Frontal cortex (tissue), 4 donors: ENCODE measurements at places on chromosomes 13 and 19. TPM values are rescaled to one million over a fixed set of nuclear protein-coding genes. Genes with fewer than 3 reads are reported as not detected.

CLEC17A gene
- total RNA-seq: not detected

ACTMAP gene
- total RNA-seq: under 0.01 TPM

RAD23A gene
- 18.3 TPM for total RNA-seq

ZMYM5 gene
- total RNA-seq: 33.0 TPM

LIM2 gene
- not detected for total RNA-seq

OR7A5 gene
- total RNA-seq: not detected

GDF15 gene
- total RNA-seq: not detected

CDX2 gene
- total RNA-seq: not detected

SOX21 gene
- 2.4 TPM for total RNA-seq

MLNR gene
- total RNA-seq: not detected

IGFL4 gene
- total RNA-seq: 0.82 TPM

KLK12 gene
- total RNA-seq: not detected

ATXN8OS gene
- 1.6 TPM for total RNA-seq

SCEL gene
- total RNA-seq: 0.41 TPM

SPACA4 gene
- not detected for total RNA-seq

TEX29 gene
- not detected for total RNA-seq

BSPH1 gene
- not detected for total RNA-seq

HIPK4 gene
- not detected for total RNA-seq

CACNA1A gene
- 39.5 TPM for total RNA-seq

CYP2F1 gene
- total RNA-seq: not detected

OR7C1 gene
- total RNA-seq: not detected

ZNF626 gene
- total RNA-seq: 33.4 TPM

CACTIN gene
- total RNA-seq: 21.6 TPM

KLK8 gene
- total RNA-seq: not detected

CCDC169 gene
- total RNA-seq: 6.9 TPM

ERFL gene
- total RNA-seq: not detected

NLRP9 gene
- total RNA-seq: not detected
